Naive B cell (primary cell): ENCODE measurements at places on chromosomes 2 and 18.

- no peak for DNase-seq
Observed at GRCh38 chr2:65319072-65319673, 91.5 kb downstream of the ACTR2 start.

DNA sequence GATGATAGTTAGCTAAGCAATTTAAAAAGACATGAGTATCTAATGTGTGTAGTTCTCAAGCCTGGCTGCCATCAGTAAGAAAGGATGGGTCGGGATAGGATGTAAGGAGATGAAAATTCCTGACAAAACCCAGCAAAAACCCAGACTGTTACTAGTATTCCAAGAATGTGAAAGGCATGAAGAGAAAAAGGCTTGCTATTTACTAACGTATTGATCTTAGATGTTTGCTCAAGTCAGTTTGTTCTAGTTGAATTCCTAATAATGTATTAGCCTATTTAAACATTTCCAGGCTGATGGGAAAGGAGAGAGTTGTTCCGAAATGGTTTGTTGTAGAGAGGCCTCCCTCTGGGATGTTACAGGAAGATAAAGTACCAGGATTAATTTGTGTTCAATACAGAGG, 88.2 kb downstream of the ZNF532 start:
- no peak for DNase-seq

GRCh38 chr2:41314511-41315070, 733.2 kb upstream of the PKDCC start:
- no peak for DNase-seq

GRCh38 chr2:167900435-167901114, 346.8 kb downstream of the STK39 start:
- no peak for DNase-seq

- DNase-seq = no peak
Observed at GRCh38 chr2:61670591-61671501, 132.7 kb upstream of the XPO1 start.

DNA sequence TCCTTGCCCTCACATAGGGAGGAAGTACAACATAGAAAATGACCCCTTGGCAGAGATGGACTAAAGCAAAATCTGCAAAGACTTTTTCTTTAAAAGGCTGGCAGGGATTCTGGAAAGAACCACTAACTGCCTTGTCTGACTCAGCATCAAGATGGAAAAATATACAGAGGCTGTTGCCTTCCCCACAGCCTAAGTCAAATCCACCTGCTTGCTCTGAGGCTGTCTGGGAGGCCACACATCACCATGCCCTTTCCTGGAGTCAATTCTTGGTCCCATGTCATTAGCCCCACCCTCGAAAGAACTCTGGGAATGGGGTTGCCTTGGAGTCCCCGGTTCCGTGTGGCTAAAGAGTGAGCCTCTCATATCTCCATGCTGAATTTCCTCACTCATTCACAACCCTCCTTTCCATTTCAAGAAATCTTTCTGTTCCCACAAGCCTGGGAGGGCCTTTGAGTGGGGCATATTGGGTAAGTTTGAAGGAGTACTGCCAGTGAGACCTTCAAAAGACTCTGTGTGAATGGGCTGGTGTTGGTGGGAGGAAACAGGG, 39.4 kb downstream of the BMP10 start:
- DNase-seq = no peak

- DNase-seq = no peak
Observed at GRCh38 chr2:237270520-237270919, 143.4 kb downstream of the COL6A3 start.

DNA sequence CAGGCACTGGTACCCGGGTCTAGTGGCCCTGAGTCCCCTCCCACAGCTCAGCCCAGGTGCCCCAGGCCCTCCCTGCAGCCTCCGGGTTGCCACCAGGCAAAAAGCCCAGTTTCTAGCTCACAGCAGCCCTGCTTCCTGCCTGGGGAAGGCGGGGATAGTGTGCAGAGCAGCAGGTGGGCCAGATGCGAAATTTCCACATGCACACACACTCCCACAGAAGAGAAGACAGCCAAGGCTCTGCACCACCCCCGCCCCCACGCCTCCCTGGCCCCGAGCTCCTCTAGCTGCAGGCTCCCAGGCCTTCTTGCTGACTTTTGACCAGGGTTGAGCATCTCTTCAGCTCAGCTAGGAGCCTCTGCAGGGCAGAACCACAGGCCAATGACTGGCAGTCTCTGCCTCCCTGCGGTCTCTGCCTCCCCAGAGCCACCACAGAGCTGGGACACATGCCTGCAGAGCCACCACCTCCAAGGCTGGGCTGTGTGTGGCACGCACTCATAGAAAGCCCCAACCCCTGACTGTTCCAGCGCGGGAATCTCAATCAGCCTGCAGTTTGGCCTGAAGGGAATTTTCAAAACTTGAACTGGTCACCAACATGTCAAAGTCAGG, 7.2 kb downstream of the SLC66A2 start:
- DNase-seq = no peak
